Uterus (tissue), 4 donors: ENCODE measurements at places on chromosomes 3 and 15. TPM values are rescaled to one million over a fixed set of nuclear protein-coding genes. Genes with fewer than 3 reads are reported as not detected.

ANKRD63 gene
- total RNA-seq: 0.52 TPM

TMEM207 gene
- not detected for total RNA-seq

CHRFAM7A gene
- total RNA-seq: 4.5 TPM

CFAP100 gene
- not detected for total RNA-seq

CCR9 gene
- 0.14 TPM for total RNA-seq

FAM240A gene
- not detected for total RNA-seq

GNAT1 gene
- total RNA-seq: not detected

CCR8 gene
- total RNA-seq: not detected

- no peak for DNase-seq
These were observed 14.3 kb upstream of the LIMD1 start for GRCh38 chr3:45580112-45580765.

DNA sequence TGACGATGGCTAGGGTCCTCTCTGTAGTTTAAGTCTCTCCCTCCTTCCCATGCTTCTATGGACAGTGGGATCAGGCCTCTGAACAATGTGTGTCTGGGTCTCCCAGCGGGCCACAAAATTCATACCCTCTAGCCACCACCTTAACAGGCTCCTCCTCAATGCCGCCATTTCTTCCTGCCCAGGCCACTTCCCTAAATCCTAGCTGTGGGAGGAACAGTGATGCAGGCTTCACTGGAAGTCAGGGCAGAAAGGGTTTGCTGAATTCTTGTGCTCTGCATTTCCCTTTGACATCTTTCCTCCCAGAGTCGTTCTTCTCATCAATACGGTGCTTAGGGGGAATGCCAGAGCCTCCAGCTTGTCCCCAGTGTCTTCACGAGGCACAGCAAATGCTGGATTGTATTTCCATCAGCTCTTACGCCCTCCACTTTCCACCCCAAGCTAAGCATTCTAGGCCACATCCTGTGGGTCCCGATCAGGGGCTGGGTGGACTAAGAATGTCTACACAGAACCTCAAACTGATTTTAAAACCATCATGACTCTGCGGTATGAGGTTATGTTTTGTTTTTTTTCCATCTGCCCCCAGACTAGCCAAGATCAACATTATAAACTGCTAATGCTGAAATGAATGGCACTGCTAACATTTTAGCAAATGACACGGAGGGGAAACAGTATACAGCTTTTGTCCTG, 11.9 kb upstream of the LDHAL6B start:
- DNase-seq: no peak

DNA sequence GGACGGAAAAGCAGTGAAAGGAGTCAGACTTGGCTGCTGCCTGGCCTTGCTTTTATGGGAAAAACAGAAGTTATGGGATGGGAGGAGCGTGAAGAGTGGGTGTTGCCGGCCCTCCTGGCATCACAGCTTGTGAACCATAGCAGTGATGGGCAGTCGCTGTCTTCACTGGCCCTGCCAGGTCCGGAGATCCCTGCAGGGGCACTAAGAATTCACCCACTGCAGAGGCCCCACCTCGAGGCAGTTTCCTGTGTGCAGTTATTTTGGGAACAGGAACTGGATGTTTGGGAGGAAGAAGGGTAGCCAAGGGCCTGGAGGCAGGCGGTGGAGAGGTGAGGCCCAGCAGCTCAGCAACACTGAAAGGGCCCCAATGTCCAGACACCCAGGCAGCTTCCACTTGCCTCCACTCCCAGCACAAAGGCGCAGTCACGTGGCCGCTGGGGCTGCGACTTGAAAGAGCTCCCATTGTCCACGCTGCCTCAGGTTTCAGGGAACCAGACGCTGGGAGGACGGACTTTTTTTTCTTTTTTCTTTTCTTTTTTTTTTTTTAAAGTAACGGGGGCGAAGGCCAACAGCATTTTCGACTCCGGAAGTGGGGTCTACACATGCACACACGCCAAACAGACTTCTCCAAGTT, 255.6 kb downstream of the ZNF621 start:
- peak; percentile 81 for DNase-seq

DNA sequence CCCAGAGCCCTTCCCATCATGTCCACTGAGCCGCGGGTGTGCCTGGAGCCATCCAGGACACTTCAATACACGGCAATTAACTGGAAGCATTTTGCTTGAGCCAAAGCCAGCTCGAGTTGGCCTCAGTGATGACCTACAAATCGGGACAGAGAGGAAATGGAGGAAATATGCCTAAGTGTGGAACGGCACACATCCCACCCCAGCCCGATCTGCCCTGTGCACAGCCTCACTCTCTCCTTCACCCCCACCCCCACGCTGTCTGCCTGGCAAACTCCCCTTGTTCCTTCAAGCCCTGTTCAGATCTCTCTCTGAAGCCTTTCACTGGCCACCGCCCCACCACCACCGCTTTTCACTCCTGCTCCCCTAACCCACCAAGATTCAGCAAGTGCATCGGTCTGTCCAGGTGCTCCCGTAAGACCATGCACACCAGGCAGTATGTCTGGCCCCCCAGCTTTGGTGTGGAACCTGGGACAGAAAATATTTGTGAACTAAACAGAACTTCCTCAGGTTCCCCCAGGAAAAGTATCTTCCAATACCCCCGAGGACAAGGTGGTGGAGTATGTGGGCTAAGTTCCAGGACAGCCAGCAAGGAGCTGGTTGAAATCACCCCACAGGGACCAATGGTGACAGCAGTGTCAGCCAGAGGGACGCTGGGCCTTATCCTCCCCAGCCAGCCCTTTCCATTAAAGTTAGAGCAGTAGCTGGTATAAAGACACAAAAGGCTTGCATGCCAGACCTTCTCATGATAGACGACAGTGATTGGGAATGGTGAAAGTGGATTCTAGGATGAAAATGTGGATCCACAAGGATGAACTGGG, 83.7 kb downstream of the VGLL4 start:
- DNase-seq: no peak

DNA sequence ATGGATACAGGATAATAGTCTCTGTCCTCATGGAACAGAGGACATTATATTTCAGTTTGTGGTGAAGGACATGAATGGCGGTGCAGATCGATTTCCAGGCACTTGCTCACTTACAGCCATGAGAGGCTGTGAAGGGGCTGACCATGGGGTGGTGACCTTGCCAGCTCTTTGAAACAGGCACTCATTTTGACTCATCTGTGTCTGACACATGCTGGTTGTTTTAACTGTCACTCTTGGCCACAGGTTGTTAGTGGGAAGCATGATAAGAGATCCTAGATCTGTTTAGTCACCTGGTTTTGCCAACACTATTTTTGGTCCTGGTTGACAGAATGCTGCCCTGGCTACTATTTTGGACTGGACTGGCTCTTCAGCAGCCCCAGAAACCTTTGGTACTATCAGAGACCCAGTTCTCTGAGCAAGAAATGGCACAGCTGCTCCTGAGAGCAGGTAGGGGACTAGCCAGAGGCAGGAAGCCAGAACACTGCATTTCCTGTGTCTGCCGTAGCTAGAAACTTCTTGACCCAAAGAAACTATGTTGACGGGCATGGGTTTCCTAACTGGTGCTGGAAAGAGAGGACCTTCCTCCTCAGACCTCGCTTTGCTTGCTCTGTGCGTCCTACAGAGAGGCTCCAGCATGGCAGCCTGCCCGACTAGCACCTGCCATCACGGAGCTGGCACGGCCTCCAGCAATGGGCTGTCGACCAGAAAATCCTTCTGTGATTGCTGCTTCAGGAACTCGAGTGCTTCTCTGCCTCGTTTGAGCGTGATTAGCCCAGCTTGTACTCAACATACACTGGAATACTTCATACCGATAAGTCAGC, 6.3 kb downstream of the PXYLP1 start:
- no peak for DNase-seq

DNA sequence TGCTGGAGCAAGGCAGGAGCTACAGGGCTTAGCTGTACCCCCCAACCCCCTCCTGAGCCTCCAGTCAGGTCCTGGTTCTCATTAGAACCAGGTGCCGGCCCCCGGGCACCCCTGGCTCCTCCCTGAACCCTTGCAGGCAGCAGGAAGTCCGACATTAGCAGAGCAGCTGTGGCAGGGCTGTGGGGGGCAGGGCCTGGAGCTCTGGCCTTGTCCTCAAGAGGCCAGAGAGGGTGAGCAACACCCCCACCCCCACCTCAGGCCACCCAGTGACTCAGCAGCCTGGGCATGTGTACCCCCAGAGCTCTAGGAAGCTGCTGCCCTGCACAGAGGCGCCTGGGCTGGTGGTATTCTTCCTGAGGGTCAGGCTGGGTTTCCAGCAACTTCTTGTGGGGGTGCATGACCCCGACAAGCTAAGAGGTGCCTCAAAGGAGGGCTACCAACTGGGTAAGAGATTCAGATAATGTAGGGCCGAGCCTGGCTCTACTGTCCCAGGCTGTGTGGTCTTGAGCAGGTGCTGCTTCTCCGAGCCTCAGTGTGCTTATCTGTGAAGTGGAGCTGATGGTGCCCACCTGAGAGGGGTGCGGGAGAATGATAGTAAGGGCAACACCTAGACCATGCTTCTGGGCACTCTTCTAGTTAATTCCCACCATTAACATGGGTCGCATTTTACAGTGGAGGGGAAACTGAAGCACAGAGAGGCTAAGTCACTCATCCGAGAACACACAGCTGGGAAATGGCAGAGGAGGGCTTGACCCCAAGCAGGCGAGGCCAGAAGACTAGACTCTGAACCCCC, 16.0 kb downstream of the H1-8 start:
- DNase-seq: no peak

- DNase-seq: peak; percentile 75
These were observed 89.2 kb upstream of the MEF2A start for GRCh38 chr15:99476413-99477222.

GRCh38 chr15:61376961-61377360, 147.9 kb upstream of the RORA start:
- no peak for DNase-seq

GRCh38 chr15:48334260-48334659, 3.0 kb downstream of the DUT start:
- no peak for DNase-seq

DNA sequence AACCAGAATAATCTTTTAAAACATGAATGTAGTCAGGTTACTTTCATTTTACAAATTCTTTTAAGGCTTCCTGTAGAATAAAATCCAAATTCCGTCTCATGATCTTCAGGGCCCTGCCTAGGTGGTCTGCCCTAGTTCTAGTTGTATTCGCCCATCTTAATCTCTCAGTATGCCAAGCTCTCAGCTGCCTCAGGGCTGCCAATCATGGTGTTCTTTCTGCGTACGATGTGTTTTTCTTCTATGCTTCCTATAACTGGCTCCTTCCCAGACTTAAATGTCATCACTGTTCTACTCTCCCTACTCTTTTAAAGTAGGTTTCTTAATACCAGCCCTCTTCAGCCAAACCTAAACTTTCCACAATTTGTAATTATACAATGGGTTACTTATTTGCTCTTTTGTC, 107.4 kb downstream of the GREM1 start:
- DNase-seq: no peak

DNA sequence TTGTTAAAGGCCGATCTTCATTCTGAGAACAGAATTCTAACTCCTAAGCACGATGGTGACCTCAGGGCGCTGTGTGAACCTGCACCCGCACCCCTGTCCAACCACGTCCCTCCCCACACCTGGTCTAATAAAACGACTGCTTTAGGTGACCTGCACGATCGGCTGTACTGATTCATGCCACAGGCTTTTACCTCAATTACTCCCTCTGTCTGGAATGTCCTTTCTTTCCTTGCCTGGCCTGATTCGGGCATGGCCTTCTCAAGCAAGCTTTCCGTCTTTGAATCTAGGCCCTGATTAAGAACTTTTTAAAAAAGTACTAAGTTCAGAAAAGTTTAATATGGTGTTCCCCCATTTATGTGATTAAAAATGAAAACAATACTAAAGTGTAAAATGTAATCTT, 842 bp upstream of the U2SURP start:
- DNase-seq: no peak

GRCh38 chr15:94164971-94165370, 66.4 kb upstream of the MCTP2 start:
- DNase-seq: no peak

- no peak for DNase-seq
These were observed 7.0 kb downstream of the ROPN1 start for GRCh38 chr3:123984957-123985356.

- no peak for DNase-seq
These were observed 32.2 kb downstream of the SLC6A6 start for GRCh38 chr3:14434498-14435151.

DNA sequence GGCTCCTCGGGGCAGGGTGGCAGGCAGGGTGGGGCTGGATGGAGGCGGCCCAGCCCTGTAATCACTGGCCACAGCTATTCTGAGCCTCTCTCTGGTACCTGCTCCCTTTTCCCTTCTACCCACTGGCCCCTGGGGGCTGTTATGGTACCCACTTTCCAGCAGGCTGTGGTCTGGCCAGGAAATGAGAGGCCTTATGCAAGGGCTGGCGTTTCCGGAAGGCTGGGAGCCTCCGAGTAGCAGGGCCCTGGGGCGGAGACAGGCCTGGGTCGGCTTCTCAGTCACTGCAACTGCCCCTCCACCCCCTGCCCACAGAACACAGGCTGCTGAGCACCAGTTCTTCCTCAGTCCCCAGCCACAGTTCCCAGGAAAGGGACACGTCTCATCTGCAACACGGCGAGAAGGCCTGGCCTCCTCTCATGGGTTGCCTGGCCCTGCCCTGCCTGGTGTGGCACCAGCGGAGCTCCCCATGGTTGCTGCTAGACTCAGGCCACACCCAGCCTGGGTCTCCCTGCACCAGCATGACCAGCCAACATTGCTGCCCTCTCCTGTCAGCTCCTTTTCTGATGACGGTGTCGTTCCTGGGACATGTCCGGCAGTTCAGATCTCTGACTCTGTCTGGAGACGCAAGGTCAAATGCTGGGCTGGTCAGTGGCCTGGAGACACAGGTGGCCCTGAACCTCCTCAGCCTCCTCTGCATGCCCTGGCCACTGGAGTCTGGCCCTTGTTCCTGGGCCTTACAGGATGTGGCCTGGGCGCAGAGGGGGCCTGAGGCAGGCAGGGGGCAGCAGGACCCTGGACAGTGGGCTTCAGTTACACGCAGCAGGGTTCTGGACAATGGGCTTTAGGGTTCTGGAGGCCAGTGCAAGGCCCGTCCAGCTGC, 6.5 kb downstream of the CHST13 start:
- no peak for DNase-seq

GRCh38 chr3:186517218-186517617, 27.0 kb downstream of the CRYGS start:
- DNase-seq: no peak

GRCh38 chr3:120170223-120170622, 76.0 kb upstream of the GSK3B start:
- DNase-seq: no peak

- no peak for DNase-seq
These were observed 369.0 kb upstream of the CDIN1 start for GRCh38 chr15:36210426-36210825.

- peak; percentile 22 for DNase-seq
These were observed 99.0 kb downstream of the TMCC1 start for GRCh38 chr3:129794311-129795185.

DNA sequence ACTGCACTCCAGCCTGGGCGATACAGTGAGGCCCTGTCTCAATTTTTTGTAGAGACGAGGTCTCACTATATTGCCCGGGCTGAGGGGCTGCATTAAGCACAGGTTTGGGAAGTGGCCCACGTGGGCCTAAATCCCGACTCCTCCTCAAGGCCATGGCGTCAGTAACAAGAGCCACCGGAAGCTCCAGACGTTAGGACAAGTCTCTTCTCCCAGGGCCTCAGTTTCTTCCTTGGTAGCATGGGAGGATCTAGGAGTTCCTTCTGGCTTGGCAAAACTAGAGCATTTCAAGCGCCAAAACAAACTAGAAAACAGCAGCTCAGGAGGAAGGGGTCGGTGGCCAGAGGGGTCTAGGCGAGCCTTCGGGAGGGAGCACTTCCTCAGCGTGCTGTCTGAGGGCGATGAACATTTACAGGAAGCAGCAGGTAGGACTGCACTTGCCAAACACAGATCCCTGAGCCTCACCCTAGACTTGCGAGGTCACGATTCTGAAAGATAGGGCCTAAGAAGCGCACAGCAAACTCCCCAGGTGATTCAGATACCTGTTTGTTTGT, 536 bp downstream of the SNAPC5 start:
- DNase-seq: no peak
